Fibroblast of skin of back (primary cell): ENCODE measurements at places on chromosomes 2 and 18.

DNA sequence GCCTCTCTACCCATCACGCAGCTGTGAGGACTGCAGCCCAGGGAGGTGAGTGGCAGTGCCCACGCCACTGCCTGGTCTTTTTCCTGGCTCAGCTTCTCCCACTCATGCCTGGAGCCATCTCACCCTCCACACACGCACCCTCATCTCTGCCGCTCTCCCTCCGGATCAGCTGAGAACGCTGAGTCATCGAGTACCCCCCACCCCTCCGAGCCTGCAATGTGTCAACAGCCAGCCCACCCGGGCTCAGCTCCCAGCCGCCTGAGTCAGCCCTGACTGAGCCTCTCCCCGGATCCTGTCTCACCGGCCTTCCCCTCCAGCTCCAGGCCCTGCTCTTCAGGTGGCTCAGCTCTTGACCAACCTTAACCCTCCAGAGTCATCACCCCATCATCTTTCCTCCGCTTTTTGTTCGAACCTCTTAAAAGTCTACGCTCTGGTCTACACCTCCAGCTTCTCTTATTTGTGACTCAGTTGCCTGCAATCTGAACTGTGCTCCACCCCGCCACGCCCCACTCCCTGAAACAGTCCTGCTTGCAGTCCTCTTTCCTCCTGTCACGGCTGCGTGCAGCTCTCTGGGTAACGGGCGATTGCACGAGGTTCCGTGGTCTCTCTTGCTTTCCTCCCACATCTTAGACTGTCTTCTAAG lies 94.4 kb upstream of the ASAP2 start:
- peak; percentile 93 for DNase-seq

DNA sequence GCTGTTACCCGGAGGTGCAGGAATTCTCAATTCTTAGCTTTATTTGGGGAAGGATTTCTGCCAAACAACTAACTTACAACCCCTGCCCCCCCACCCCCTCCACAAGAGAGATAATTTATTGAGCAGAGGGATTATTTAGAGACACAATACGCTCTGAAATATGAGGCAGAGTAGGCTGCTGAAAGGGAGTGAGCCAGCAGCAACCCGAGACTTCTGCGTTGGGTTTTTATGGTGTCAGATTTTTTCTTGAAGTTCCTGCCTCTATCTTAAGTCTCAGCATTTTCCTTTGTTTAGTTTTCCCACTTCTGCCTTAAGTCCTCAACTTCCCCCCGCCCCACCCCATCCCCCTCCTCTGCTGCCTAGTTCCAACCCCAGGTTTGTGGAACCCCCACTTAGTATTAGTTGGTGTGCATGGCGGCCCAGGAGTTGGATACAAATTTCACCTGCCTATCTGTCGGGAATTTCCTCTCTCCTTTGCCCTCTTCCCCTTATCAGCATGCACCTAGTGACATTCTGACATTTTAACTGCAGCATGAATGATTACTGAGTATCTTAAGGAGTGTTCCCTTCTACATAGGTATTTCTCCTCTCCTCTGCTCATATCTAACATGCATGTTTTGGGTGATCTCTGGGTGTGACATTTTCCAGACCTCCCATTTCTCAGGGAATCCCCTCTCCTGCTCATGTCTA lies 1635.9 kb upstream of the LRRTM1 start:
- DNase-seq = no peak

DNA sequence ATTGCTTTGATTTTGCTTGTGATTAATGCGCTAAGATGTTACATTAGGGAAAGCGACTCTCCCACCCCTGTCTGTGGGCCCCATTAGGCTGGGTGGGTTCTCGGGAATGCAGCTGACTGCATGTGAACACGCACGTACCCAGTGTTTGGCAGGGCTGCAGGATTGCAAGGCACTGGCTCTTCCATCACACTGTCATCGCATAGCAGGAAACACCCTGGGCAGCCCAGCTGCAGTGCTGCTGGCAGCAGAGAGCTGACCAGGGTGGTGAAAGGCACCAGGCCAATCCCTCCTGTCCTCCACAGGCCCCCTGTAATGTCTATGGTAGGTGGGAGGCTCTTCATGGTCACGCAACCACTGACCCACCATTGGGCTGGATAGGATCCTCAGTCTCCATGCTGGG lies 34.4 kb upstream of the FZD7 start:
- peak; percentile 63 for DNase-seq

DNA sequence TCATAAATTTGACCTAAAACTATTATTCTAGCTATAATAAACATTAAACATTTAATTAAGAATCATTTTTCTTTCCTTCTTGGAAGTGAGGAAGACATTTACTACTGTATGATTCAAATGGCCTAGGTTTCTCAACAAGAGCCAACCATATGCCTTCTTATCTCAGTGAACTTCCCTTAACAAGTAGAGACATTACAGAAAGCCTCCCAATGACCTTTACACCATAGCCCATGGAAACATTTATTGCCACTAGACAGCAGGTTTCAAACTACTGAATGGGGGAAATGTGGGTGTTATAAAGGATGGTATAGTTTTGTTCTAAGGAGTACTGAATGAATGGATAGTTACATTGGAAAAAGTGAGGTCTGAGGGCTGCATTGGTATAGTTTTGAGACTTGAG lies 349.4 kb upstream of the SPRED2 start:
- DNase-seq = no peak
